ENCODE measurements at places on chromosomes 2 and 18.
A peak's percentile ranks its signal among the peaks of the same experiment; 100 is the strongest.

DNA sequence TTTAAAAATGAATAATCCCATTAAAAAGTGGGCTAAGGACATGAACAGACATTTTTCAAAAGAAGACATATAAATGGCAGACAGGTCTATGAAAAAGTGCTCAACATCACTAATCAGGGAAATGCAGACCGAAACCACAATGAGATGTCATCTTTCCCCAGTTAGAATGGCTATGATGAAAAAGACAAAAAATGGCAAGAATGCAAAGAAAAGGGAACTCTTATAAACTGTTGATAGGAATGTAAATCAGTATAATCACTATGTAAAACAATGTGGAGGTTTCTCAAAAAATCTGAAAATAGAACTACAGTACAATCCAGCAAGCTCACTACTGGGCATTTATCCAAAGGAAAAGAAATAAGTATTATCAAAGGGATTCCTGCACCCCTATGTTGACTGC is 169.2 kb downstream of the METTL4 start:
- no peak for DNase-seq

DNA sequence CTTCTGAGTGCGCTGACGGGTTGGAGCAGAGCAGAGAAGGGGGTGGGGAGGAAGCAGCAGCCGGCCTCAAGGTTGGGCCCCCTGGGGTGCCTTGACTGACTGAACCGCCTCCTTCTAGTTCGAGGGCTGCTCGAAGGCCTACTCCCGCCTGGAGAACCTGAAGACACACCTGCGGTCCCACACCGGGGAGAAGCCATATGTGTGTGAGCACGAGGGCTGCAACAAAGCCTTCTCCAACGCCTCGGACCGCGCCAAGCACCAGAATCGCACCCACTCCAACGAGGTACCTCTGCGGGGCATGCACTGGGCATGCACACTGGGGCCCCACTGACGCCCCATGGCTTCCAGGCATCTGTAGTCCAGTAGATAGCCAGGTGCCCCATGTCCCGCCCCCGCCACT is 246.9 kb downstream of the GLI2 start:
- no peak for DNase-seq

DNA sequence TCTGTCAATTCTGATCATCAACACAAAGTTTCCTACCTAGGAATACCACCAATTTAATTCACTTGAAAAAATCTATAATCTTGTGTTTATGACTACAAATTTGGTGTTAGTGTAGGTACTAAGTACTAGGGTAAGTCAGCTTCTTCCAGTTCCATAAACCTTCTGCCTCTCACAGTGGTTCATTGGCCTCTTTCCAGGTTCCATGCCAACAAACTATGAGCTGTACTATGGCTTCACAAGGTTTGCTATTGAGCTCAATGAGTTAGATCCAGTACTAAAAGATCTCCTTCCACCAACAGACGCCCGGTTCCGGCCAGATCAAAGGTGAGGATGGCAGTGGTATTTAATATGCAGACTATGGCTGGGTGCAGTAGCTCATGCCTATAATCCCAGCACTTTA is 58.8 kb downstream of the PRKRA start:
- DNase-seq, result no peak

- DNase-seq, result no peak
Observed at GRCh38 chr18:46070815-46071652, 1.0 kb downstream of the PSTPIP2 start.

GRCh38 chr2:144796164-144796563 is 276.2 kb upstream of the ZEB2 start:
- DNase-seq, result no peak

GRCh38 chr2:240815761-240816583 is 4.0 kb downstream of the KIF1A start:
- DNase-seq, result no peak

GRCh38 chr2:38296197-38296780 is 80.8 kb downstream of the ATL2 start:
- no peak for DNase-seq

DNA sequence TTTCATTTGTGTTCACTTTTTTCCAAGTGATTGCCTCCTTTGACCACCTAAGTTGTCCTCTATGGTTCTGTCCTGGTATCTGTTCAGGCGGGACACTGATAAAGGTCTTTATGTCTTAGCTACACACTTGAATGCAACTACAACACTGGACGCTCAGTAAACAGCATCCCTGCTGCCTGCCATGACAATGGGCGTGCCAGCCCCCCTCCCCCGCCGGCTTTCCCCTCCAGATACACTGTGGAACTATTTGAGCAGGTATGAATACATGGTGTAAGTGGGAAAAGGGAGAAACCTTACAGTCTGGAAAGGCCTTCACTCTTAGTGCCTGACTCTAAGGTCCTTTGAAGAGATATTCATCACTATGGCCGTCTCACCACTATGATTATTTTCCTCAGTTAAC is 5.7 kb downstream of the AGBL5 start:
- DNase-seq, result no peak

- DNase-seq, result no peak
Observed at GRCh38 chr2:239676716-239677452, 276.1 kb upstream of the HDAC4 start.

- no peak for DNase-seq
Observed at GRCh38 chr2:95208106-95208505, 785 bp downstream of the ZNF892 start.

DNA sequence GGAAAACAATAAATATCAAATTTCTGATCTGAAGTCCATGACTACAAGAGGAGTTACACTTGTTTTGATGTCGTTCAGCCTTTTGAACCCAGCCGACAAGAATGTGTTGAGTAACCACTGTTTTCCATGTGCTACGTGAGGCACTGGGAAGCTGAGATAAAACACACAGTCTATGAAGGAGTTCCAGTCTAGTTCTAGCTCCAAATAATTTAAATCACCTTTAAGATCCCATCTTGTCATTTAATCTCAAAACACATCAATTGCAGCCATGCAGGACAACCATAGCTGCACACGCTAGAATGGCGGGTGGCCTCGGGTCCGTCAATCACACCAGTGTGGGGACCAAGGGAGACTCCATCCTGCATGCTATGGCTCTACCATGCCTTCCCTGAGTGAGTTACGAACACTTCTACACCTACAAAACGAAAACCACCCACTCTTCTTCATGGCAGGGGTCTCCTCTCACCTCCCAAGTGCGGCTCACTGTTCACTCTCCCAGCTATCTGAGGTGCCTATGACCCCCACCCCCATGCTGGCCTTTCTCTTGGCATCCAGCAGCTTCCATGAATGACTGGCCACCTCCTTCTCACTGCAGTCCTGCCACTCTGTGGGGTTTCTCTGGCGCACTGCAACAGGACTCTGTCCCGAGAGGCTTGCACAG is 3.8 kb downstream of the FHL2 start:
- no peak for DNase-seq

- DNase-seq, result no peak
Observed at GRCh38 chr2:120421126-120421829, 75.3 kb downstream of the INHBB start.

DNA sequence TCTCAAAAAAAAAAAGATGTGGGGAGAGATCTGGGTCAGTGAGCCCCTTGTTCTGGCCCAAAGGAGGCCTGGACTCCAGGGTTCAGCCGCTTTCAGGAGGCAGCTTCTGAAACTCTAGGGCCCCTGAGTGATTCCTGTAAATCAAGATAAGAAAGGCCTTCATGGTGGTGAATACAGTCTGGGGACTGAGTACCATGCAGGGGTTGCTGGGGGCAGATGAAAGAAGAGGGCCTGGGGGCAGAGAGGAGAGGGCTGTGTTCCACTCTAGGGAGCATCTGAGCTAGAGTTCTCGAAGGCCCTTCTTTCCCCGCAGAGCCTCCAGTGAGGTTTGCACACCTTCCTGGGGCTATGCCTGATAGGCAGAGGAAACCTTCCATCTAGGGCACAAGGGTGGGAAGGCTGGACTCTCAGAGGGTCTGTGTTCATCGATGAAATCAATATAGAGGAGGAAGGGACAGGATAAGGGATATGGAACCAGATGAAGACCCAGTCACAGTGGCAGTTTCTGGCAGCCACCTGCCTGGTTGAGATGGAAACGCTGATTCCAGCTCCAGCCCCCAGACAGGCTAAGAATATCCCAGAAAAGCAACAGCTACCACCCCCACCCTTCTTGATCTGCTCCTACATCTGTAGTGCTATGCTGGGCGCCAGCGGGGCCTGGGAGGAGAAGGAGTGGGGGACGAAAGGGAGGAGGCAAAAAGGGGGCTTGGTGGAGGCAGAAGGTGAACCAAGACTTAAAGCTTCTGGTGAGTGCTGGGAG is 4.7 kb upstream of the CDK5R2 start:
- no peak for DNase-seq

DNA sequence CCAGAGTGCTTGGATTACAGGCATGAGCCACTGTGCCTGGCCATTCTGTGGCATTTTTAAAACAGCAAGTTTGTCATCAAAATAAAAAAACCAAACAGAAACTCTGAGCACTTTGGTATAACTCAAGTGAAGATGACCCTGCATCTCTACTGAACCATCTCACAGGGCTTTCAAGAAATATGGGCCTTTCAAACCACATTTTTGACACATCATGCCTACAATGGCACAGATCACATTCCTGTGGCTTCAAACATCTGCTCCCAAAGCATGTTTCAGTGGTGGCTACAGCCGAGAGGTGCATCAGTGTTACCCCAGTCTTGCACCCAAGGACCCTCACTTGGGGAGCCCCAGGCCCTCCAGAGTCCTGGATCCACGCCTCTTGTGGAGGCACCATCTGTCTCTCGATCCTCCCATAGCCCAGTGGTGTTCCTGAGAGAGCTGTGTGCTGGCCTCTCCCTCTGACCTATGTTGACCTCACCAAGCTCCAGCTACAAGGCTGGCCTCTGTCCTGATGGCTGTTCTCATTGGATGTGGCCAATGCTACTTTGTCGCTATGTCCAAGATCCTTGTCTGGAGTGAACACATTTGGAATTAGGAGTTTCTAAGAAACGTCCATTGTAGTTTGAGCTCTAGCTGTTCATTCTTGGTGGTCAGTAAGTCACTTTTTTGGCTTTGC is 55.2 kb upstream of the RALBP1 start:
- DNase-seq, result no peak

DNA sequence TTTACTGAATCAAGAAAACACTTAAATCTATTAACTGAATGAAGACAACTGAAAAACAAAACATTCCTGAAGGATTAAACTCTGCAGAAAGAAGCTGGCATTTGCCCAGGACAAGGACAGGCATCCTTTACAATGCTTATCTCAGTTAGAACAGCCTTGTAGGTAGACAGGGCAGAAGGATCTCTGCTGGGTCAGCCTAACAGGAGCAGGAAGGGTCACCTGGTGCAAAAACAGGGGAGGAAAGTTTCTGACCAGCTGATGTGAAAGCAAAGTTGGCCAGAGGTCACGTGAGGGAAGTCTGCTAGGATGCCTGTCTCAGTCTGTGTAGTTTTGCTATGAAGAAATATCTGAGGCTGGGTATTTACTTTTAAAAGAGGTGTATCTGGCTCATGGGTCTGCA is 348.6 kb downstream of the ANAPC1 start:
- DNase-seq, result no peak

GRCh38 chr18:8368512-8369217 is 240.6 kb upstream of the RAB12 start:
- DNase-seq, result no peak

DNA sequence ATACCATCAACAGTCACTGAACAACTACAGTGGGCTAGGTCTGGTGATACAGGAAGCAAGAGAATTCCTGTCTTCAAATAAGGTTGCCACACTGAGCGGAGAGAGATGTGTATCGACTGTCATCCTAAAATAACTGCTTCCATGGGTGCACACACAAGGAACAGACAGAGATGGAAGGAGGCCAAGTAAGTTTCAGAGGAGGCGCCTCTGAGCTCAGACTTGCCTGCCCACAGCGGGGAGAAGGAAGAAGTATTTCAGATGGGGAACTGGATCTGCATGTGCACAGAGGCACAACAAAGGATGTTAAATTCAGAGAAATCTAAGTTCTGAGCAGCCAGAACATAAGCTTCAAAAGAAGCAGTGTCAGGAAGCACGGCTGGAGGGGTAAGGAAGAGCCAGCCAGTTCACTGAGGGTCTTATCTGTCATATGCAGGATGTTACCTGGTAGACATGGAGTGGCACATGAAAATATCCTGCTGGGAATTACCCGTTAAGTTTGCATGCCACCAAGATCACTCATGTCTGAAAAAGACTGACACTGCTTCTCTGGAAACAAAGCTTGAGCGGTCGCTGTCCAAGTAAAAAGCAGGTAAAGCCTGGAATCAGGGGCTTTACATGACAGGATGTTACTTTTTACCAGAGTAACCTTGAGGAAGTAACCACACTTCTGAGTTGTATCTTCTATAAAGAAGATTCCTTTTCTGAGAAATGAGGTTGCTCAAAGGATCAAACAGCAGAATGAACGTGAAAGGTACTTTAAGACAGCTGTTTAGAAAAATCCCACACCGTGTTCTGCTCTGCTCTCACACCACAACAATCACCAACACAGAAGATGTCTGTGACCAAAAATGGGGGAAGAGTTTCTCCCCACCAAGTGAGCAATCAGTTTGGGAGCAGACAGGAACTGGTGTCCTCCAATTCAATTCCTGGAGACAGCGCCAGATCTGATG is 260.2 kb downstream of the NBAS start:
- no peak for DNase-seq

GRCh38 chr2:5549771-5550170 is 142.4 kb upstream of the SOX11 start:
- DNase-seq, result no peak

DNA sequence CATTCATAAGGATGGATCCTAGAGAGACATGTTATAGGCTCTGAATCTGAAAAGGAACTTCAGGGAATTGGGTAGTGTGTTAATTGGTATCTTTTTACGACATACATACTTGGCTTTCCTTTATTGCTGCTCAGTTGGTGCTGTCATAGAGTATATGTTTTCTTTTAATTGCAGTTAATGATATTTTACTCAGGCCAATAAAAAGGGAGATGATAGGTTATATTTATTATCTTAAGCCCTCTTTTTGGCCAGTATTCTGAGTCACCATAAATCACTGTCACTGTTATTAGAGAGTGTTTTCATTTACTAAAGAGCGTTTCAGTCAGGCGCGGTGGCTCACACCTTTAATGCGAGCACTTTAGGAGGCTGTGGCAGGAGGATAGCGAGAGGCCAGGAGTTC is 47.6 kb downstream of the RALBP1 start:
- DNase-seq, result no peak

DNA sequence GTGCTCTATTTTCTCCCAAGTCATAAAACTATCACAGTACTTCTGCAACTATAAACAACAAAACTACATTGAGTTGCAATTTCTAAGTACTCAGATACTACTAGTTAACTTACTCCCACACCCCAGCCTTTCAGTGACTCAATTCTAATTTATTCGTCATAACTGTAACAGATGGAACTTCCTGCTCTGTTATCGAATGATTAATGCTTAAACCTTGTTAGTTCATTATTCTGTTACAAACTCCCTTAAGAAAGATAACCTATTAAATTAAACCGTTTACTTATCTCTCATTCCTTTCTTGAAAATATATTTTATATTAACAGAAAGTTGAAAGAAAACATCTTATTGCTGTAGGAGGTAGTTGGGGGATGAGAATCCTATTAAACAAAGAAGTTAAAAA is 17.0 kb downstream of the TNFAIP6 start:
- DNase-seq, result no peak

GRCh38 chr2:26598996-26599373 is 42.2 kb downstream of the CIB4 start:
- DNase-seq, result no peak

- peak; percentile 15 for DNase-seq
Observed at GRCh38 chr2:16773080-16773713, 107.6 kb upstream of the CYRIA start.

GRCh38 chr2:223562078-223562477 is 40.1 kb downstream of the SCG2 start:
- DNase-seq, result no peak
